ENCODE measurements at places on chromosomes 2 and 18.

DNA sequence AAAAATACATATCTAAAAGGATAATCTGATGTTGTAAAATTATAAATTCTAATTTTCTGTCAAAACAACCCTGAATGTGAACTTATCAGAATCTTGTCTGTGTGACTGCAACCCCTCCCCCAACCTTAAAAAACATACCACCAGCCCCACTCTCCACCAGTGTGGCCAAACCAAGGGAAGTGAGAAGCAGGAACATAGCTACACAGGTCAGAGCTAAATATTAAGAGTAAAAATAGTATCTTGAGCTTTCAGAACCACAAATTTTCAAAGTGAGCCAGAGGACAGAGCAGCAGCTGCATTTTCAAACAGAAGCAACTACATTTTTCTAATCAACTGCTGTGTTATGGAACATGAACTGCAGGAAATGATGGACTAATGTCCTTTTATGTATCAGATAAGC, 156.7 kb downstream of the SLC4A10 start:
- no peak for DNase-seq

DNA sequence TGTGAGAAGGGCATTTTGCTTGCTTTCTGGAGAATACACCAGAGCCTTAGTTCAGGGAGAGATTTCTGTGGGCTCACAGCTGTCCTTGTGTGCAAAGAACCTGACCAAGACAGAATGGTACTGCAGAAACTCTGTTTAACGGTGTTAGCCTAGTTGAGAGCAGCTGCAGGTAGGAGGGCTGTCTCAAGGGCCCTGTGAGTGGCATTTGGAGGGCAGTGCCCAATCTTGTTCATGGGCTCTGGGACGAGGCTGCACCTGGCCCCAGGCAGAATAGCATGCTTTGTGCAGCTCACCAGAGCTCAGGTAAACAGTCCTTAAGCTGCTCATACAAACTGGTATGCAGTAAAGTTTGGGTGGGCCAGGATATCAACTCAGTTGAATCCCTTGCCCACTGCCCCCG, 16.9 kb upstream of the RGPD4 start:
- DNase-seq: no peak

DNA sequence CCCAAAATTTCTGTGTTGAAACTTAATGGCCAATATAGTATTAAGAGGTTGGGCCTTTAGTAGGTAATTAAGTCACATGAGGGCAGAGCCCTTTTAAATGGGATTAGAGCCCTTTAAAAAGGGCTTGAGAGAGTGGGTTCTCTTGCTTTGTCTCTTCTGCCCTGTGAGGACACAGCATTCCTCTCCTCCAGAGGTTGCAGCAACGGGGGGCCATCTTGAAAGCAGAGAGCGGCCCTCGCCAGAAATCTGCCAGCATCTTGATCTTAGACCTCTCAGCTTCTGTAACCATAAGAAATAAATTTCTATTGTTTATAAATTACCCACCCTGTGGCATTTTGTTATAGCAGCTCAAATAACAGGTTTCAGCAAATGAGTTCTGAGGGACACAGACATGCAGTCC, 305.0 kb upstream of the LRP1B start:
- DNase-seq: no peak

- DNase-seq: no peak
Observed at GRCh38 chr2:41101281-41101680, 649.4 kb upstream of the SLC8A1 start.

- DNase-seq: no peak
Observed at GRCh38 chr2:88933091-88933490, 241.6 kb downstream of the RPIA start.

- DNase-seq: peak; percentile 42
Observed at GRCh38 chr2:26299471-26300101, 46.4 kb upstream of the SELENOI start.

DNA sequence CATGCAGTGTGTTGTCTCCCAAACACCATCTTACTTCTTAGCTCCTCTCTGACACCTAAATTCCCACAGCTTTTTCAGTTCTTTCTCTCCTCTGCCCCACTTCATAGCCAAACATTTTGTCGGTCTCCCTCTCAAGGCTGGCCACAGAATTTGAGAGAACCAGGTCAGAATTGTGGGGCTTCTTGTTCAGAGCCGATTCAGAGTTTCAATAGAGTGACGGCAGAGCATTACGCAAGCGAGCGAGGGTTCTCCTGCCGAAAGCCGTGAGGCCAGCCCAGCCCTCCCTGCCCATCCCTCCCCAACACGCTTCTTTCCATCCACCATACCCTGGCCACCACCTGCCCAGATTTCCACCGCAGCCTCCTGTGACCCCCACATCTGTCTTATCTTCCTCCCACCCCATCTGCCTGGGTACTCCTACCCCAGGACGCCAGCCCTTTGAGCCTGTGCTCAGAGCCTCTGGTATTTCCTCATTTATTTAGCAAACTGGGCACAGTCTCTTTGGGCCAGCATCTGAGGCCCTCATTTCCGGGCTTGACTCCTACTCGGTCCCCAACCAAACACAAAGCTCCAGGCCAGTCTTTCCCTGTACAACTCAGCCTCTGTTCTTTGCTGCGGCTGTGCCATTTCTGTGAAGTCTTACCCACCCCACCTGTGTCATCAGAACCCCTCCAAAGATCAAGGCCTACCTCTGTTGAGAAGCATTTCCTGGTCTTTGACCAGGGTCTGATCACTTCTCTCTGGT, 70.0 kb upstream of the MAP4K4 start:
- DNase-seq: no peak

DNA sequence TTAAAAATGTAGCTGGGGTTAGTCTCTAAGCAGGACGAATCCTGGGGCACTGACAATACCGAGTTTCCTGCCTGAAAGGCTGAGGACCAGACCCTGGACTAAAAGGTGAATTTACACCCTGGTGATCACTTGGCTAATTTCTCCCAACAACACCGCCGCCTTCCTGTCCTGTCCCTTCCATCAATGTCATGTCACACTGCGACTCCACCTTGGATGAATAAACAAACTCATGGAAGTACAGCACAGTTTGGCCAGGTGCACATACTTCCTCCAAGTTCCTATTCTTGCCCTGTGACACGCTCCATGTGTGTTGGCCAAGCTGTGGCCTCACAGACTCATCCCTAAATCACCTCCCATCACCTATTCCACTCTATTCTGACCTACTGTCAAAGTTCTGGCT, 15.9 kb upstream of the GALM start:
- DNase-seq: no peak

GRCh38 chr2:239236043-239236807, 164.6 kb downstream of the HDAC4 start:
- DNase-seq: no peak

GRCh38 chr18:48682768-48683167, 143.9 kb downstream of the CTIF start:
- DNase-seq: no peak

DNA sequence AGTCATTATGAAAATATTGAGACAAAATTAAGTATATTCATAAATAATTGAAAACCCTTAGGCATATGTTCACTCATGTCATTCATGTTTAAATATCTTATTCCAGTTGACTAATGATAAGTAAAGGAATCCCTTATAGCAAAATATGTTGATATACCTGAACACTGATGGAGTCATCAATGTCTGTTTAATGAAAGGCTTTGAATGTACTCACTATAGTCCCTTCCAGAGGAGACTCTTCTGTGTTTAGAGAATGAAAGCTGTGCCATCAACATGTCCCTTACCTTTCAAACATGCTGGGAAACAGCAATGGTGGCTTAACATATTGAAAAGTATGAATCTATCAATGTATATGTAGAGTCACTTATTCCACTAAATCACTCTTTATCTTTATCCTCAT, 242.9 kb downstream of the KCNJ3 start:
- no peak for DNase-seq

GRCh38 chr2:238238311-238238765, 1.5 kb downstream of the HES6 start:
- DNase-seq: no peak

GRCh38 chr2:235779444-235779896, 285.6 kb downstream of the AGAP1 start:
- DNase-seq: peak; percentile 35

- no peak for DNase-seq
Observed at GRCh38 chr2:191862156-191862775, 15.4 kb upstream of the CAVIN2 start.

DNA sequence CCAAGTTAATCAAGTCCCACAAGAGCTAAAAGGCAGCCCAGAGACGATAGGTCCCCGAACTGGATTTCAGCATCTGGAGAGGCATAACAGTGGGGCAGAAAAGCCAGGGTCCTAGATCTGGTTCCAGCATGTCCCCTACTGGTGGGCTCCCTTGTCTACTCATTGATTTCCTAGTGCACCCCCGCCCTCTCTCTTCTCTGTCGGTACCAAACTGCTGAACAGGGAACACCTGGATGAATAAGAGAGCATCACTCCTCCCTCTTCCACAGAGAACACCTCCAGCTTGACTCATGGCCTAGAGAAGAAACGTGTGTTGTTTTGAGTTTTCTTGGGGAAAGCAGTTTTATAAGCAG, 101.3 kb downstream of the FOXI3 start:
- no peak for DNase-seq

DNA sequence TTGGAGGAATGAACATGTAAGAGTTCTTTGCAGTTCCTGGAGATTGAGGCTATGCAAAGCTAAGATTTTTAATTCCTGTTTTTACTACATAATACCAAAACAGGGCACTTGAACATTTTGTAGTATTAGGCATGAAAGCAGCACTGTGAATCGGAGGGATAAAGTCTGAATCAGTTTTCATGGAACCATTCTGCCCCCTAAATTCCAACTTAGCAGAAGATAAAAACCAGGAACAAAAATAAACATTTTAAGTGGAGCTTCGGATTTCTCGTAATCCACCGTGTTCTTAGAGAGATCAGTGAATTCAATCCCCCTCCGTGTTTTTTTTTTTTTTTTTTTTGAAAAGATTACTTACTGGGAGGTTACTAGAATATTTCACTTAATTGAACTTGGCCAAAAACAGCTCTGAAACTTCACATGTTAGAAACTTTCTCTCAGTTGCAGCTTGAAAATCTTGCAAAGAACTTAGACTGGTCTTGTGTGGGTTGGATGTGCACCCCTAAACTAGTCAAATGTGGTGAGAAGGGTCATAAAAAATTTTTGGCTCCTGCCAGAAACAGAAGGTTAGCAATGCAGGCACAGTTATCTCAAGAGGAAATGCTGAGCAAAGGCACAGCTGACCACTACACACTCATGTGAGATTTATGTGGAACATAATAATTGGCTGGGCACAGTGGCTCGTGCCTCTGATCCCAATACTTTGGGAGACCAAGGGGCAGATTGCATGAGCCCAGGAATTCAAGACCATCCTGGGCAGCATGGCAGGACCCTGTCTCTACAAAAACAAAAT, 145.4 kb upstream of the RNF152 start:
- no peak for DNase-seq

DNA sequence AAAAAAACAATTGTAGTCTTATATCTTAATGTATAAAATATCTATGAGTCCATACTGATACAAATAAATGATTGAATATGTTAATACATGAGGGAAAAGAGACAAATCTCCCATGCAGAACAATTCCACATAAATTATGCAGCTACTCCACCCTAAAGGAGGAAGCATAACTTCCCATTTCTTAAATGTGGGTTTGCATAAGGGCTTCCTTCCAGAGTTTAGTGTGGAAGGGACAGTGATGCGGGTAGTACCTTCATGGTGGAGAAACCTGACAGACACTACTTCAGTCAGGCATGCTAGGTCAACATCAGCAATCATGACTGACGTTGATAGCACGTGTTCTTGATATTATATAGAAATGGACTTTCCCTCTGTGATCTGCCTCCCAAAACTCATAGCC, 146.9 kb upstream of the STON1 start:
- no peak for DNase-seq

GRCh38 chr2:137435162-137435561, 529.1 kb upstream of the HNMT start:
- DNase-seq: no peak

GRCh38 chr2:154713675-154714074, 15.2 kb downstream of the KCNJ3 start:
- no peak for DNase-seq

- no peak for DNase-seq
Observed at GRCh38 chr2:184769686-184770085, 171.4 kb downstream of the ZNF804A start.

DNA sequence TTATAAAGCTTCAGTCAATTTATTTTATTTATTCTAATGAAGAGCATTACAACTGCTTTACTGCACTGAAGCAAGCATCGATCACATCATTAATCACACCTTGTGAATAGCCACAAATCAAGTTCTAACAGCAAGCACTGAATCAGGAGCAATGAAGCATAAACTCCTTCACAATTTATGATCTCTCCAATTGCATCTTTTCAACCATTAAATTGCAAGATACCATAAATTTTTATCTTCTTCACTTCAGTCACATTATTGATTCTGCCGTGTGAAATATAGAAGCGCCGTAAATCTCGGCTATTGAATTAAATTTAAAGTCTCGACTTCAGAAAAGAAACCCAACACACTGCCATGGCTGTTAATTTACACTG, 298.7 kb downstream of the CDCA7 start:
- no peak for DNase-seq

GRCh38 chr2:98869272-98869641, 66.8 kb downstream of the CRACDL start:
- DNase-seq: no peak

DNA sequence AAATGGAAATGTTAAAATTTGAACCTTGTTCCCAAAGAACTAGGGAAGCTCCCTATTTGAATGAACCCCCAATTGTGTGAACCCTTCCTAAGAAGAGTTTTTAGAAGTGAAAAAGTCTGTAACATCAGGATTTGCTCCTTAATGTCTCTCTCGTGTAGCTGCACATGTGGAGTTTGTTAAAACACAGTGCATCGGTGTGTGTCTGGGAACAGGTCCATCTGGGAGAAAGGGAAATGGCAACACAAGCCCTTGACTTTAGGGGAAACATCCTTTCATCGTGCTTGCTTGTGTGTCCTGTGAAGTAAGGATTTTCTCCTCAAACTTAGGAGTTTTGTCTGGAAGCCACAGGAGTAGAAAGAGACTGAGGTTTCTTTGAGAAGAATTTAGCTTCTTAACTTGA, 203.9 kb downstream of the PRKCE start:
- DNase-seq: no peak

DNA sequence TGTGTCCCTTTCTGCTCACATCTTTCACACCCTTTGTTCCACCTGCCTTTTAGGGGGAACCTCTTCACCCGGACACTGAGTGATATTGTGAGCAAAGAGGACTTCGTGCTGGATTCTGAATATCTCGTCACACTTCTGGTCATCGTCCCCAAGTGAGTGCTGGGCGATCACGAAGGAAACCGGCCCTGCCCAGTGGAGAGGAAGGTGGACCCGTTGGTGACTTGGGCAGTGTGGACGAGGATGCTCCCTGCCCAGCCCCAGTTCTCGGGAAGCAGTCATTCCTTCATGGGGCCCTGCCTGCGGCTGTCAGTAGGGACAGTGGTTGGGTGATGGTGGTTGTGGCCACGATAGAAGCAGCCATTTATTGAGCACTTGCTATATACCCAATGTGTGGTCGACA, 40.8 kb downstream of the PDIA6 start:
- DNase-seq: no peak

Data from CD4-positive, alpha-beta T cell treated with Interleukin-4 for 1 hour (primary cell).